ENCODE measurements at places on chromosomes 3 and 15.

DNA sequence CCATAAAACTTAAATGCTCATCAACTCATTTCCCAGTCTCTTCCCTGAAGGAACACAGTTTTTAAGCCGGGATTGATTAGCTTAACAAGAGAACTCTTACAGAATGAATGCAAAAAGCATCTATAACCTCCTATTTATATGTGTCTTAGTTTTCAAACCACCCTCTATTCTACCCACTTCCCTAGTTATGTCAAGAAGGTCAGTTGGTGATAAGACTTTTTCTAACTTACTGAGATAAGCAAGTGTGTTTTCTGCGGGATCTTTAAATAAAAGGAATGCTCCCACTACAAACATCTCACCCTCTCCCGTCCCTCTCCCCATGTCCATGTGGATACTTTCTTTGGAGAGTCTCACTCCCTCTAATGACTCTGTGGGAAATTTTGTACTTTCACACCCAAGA lies 218.5 kb downstream of the SV2B start:
- DNase-seq, result no peak

- DNase-seq, result no peak
Observed at GRCh38 chr3:133588784-133589465, 15.4 kb downstream of the CDV3 start.

DNA sequence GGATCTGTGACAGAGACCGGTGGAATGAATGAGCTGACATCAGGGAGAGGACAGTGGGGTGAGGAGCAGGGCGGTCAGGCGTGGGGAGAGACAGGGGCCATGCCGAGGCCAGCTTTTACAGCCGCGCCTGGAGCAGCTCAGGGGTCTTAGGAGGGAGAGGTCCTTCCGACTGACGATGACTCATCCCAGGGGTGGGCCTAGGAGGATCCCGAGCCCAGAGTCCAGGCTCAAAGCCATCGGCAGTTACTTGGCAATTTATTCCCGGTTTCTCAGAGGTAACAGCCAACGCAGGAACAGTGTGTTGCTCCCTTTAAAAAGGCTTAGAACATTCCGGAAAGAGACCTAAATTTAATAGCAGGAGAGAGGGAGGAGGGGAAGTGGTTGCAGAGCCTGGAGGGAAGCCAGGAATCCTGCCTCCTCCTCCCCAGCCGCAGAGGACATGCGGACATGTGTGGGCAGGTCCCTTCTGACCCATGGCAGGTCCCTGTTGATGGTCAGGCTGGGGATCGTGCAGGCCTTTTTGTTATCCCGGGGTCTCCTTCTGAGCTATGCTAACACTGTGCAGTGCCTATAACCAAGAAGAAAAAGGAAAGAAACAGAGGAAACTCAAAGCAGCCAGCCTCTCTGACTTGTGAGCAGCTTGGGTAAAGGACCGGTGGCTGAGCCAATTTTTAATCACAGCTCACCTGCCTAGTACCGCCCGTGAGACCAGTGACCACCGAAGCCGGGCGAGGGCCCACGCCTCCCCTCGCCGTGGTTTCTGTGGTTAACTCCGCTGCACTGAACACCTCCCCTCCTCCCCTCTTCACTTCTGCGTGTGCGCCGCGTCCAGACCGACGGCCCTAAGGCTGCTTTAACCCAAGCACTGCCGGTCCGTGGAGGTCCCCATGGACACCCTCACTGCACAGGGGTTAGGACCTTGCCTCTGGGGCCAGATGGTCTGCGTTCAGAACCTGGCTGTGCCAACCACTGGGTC lies 392.4 kb upstream of the PROK2 start:
- no peak for DNase-seq

DNA sequence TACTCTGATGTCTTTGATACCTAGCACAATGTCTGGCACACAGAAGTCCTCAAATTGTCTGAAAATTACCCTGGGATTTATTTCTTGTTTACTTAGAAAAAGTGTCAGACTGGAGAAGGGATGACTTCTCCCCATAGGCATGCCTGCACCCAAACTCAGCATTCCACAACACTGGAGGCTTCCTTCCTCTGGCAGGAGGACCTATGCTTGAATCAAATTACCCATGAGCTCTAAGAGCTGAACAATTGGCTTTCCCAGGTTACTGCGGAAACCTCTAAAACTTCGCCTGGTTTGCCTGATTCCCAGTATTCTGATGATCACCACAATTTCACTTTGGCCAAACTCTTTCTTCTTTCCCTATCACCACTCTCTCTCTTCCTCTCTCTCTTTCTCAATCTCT lies 217.4 kb downstream of the DIPK2A start:
- DNase-seq, result no peak

DNA sequence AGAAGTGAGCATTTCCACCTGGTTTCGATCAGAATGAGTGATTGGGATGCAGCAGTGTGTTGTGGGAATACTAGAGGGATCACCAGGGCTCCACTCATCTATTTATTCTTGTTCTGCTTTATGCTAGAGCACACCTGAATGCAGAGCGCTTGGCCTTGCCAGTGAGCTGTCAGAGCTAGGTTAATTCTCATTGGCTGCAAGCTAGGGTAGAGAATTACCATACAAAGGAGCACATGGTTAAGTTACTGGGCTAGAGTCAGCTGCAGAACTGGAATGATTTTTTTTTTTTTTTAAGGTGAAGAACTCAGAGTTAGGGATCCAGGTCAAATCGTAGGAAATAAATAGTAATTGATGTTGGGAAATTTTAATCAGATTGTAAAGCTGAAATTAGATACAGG lies 8.8 kb downstream of the EIF2AK4 start:
- DNase-seq, result no peak

Measured in activated CD8-positive, alpha-beta memory T cell treated with anti-CD3 and anti-CD28 coated beads, Interleukin-2, amount 10 ng/mL, durations not matched to agents 7 days and 5 days (primary cell).